ENCODE measurements at places on chromosomes 12 and 14.

DNA sequence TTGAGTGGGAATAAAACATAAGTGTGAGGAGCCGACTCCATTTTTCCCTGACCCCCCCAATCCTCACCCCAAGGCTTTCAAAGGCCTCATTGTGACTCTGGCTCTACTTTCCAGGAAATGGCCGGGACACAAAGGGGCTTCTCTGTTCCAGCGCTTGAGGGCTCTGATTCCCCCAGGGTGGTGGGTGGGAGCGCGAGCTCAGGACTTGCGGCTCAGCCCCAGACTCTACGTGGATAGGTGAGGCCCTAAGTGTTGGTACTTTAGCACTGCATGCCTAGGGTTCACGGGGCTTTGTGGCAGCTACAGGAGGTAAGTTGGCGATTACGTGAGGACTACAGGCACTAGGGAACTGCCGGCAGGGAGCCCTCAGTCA, 553 bp downstream of the CNPY2 start:
- DNase-seq: no peak

DNA sequence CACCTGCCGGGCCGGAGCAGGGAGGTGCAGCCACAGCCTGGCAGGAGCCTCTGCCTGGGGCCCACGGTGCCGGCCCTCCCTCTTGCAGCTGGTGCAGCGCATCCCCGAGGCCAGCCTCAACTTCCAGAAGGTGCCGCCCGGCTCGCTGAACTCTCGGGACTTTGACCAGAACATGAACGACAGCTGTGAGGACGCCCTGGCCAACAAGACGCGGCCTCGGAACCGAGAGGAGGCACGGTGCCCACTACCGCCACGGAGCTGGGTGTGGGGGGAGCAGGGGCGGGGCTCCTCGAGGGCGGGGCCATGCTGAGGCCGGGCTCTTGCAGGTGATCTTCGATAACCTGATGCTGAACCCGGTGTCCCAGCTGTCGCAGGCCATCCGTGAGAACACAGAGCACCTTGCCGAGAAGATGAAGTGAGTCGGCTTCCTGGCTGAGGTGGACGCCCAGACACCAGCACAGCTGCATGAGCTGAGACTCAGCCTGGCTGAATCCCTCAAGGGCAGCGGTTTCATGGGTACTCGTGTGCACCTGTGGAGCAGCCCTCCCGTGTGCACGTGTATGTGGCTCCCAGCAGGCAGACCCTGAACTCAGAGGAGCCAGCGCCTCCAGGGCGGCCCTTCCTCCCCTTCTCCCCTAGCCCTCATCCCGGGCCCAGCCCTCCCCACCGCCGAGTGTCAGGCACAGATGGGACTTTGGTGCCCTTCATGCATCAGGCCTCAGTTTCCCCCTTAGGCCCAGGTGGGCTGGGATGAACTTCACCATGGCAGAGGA, 28.6 kb downstream of the CEP170B start:
- DNase-seq: no peak

- no peak for DNase-seq
Measured at GRCh38 chr14:30855345-30856037, 18.9 kb upstream of the COCH start.

GRCh38 chr12:130186651-130187268, 24.5 kb downstream of the FZD10 start:
- DNase-seq: no peak

DNA sequence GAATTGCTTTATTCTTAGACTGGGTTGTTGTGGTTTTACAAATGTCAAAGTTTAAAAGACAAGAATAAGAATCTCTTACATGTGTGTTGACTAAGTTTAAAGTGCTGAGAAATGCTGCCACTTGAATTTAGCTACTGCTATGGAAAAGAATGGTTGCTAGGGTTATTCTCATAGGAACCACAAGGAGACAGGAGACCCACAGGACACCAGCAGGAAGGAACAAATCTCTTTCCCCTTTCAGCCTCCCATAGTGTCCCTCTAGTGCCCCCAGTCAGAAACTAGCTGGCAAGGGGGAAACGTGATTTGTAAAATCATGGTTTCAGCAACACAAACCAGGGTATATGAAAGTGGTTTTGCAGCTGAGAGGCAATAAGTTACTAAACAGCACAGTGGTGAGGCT, 102.7 kb downstream of the ST8SIA1 start:
- DNase-seq: no peak

GRCh38 chr14:104224506-104225277, 86.3 kb downstream of the KIF26A start:
- no peak for DNase-seq

DNA sequence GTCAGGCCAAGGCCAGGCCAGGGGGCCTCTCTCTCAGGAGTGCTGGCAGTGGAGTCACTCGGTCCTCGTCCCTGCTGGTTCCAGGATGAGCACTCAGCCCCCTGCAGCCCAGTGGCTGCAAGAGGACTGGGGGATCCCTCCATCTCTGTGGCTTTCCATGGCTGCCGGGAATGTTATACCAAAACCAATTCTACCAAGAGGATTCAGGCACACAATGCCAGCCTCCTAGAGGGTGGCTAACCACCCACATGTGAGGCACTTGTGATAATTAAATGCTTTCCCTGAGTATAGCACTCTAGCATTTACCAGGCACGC, 21.9 kb downstream of the ASB2 start:
- DNase-seq: no peak

DNA sequence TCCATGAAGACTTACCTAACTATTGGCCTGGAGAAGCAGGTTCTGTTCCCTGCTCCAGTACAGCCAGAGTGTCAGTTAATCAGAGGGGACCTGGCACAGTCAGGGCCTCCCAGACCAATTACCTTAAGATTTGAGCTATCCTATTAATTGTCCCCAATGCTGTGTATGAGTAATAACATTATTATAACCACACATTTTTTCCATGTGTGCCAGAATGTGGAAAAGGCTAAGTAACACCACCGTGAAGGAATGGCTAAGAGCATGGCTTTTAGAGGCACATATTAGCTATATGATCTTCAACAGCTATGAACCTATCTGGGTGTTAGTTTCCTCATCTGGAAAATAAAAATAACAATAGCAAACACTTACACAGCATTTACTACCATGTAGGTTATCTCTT, 111.1 kb upstream of the RAP1B start:
- DNase-seq: no peak

DNA sequence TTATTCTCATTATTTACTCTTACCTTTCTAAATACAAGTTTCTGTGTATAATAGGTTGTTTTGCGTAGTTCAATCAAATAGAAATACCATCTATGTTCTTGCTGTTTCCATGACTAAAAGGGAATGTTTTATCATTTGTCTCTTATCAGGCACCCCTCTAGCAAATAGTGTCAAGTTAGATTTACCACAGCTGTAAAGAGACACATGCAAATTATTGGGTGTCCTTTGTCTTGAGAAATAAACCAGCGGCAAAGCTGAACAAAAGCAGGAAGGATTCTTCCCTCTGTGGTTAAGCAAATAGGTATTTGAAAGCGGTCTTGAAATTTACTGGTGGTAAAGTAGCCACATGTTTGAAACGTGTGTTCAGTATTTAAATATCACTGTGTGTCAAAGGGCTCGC, 405.9 kb downstream of the TMTC2 start:
- DNase-seq: no peak

- DNase-seq: peak; percentile 33
Measured at GRCh38 chr14:77613201-77613600, 3.2 kb downstream of the SPTLC2 start.

DNA sequence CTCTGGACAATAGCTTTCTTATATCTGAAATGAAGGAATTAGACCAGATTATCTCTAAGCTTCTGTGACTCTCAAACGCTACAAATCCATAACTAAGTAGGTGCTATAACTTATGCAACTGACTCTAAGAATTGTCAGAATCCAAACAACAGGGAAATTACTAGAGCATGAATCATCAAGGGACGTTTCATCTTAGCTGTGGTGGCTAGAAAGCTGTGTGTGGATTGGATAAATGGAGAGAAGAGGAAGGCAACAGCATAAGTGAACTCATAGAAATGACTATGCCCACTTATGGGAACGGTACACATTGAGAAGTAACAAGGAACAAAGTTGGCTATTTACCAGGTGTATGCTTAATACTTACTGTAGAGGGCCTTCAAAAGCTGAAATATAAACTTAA, 96.0 kb upstream of the NEDD1 start:
- peak; percentile 78 for DNase-seq

- DNase-seq: no peak
Measured at GRCh38 chr14:32384464-32384863, 55.4 kb downstream of the AKAP6 start.

DNA sequence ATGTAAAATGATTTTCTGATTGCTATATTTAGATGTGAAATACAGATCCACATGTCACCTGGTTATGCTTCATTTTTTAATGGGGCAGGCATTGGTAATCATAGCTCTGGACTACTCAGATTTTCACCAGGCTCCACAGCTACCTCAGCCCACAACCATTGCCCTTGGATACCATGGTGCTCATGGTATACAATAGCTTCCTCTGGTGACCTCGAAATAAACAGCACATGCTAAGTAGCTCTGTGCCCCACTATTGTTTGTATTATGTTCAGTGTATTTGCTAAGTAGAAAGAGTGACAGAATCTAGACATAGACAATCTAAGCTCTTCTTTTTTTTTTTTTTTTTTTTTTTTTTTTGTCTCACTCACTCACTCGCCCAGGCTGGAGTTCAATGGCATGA, 274.4 kb upstream of the USP15 start:
- no peak for DNase-seq

DNA sequence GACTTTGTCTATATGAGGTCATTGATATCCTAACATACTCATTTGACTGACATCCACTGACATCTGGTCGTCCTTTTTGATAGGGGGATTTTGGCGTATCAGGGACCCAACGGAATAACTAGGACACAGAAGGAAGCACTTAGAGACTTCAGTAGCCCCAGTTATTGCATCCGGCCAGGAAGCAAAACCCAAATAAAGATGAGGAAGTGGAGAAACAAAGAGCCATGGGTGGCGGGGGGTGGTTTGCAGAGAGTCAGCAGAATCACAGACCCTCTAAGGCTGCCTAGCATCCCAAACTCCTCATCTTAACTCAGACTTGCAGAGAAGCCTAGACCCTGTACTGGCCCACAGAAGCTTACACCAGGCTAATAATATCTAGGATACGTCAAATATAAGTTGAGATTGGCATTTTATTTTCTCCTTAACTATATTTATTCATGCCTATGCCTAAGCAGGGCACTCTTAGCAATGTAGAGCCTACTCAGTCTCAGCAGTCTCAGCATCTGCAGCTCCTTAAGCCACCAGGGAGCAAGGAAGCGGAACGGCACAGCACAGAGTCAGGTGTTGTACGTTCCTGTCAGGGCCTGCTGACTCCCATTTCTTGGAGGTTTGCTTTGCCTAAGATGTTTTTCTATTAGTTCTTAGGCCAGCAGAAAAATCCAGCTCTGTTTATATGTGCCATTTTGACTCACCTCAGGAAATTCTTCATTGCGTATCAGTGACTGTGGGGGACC, 45.1 kb downstream of the KCNA1 start:
- no peak for DNase-seq

GRCh38 chr14:22332686-22333421, 256.2 kb downstream of the DAD1 start:
- DNase-seq: no peak

DNA sequence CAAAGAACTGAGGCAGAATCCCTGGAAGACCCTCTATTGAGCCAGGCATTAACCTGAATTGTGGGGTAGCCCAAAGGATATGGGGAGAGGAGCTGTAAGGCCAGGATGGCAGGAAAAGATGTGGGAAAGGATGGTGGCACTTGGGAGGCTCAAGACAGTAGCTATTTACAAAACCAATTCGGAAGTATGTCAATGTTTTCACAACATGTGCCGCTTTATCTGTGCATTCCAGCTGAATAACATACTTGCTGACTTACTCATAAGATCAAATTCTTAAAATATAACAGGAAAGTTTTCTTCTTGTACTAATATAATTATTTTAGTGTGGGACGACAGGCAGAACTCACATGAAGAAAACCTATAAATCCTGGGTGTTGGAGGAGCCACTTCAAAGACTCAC, 10.6 kb downstream of the BBS10 start:
- DNase-seq: peak; percentile 76

DNA sequence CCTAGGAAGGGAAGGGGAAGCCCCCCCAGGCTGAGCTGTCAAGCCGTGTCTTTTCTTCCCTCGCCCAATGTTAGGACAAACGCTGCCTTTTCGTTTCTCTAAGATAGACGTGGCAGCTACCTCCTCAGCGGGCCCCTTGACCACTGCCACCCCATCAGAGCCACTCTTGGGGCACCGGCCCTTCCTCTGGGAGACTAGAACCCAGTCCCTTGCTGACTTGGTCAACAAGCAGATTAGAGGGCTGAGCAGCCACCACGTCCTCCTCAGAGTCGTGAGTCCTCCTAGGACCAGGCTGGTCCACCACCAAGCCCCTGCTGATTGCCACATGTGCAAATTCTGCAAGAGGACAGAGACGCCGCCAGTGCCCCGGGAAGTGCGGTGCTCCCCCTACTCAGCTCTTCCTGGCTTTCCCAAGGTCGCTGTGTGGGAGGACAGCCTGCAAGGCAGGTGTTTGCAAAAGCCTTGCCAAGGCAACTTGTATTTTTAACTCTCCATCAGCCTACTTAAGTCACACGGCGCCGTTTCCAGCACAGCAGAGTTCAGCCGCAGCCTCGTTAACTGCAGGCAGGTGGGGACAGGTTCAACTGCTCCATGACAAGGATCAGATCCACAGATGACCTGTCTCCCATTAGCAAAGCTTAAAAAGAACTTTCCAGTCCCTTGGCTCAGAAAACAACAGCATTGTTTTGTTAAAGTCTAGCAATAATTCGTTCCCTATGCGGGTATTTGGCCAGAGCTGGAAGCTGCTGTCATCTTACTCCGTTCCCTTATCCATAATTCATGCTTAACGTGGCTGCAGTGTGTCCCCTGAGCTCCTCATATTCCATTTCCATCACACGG, 65.6 kb downstream of the TESC start:
- DNase-seq: no peak

- no peak for DNase-seq
Measured at GRCh38 chr14:22112004-22112403, 438.4 kb upstream of the OR4E1 start.

GRCh38 chr12:39429809-39430208, 13.1 kb downstream of the KIF21A start:
- no peak for DNase-seq

- DNase-seq: no peak
Measured at GRCh38 chr12:106141452-106141851, 2.7 kb upstream of the NUAK1 start.

GRCh38 chr12:56941299-56942017, 7.2 kb upstream of the SDR9C7 start:
- peak; percentile 78 for DNase-seq

GRCh38 chr12:80162177-80162576, 62.8 kb downstream of the OTOGL start:
- no peak for DNase-seq

DNA sequence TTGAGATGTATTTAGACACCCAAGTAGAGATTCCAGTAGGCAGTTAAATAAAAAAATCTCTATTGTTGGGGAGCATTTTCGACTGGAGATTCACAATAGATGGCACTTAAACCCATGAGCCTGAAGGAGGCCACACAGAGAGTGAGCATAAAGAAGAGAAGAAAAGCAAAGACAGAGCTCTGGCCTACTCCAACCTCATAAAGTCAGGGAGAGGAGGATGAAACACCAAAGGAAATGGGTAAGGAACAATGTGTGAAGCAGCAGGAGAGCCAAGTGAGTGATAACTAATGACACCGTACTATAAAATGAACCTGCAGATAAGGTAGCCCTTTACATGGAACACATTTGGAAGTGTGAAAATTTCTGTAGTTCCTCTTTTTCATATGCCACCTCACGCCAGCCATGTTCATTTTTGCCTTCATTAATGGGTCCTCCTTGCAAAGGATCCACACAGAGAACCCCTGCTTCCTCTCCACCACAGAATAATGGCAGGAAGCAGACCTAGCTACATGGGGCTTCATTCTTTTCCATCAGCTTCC, 150.0 kb upstream of the SYT10 start:
- DNase-seq: no peak
